ENCODE measurements at places on chromosomes 1 and 21. TPM values are rescaled to one million over a fixed set of nuclear protein-coding genes. Genes with fewer than 3 reads are reported as not detected.
A peak's percentile ranks its signal among the peaks of the same experiment; 100 is the strongest.

The KIAA0040 gene
- total RNA-seq: 22.1 TPM

The LDLRAP1 gene
- 8.5 TPM for total RNA-seq

- DNase-seq: no peak
These were observed 21.5 kb downstream of the CDC73 start for GRCh38 chr1:193143285-193143684.

DNA sequence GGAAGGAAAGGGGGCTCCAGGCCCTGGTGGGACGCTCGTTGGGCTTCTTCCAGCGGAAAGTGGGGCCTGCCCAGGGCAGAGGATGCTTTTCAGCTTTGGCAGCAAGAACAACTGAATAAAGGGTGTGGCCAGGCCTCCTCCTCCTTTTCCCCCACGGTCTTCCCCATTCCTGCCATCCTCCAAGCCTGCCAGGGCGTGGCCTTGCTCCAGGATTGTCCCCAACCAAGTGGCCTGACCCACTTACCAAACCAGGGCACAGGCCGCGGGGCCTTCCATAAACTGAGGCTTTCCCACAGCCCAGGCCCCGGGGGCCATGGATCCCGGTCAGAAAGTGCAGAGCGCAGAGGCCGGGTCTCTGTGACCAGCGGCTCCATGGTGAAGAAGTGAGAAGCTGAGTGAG lies 33.6 kb downstream of the CASZ1 start:
- no peak for DNase-seq

The TNFRSF18 gene
- total RNA-seq: 2.6 TPM

The AIM2 gene
- total RNA-seq: 0.55 TPM

- DNase-seq: no peak
These were observed 21.2 kb upstream of the TTC34 start for GRCh38 chr1:2822621-2823145.

- no peak for DNase-seq
These were observed 10.4 kb downstream of the CLEC20A start for GRCh38 chr1:178486100-178487069.

The DPM3 gene
- 36.1 TPM for total RNA-seq

The SNX7 gene
- 30.6 TPM for total RNA-seq

- DNase-seq: no peak
These were observed 478 bp downstream of the MAD2L2 start for GRCh38 chr1:11680270-11681070.

The C1orf35 gene
- 18.6 TPM for total RNA-seq

DNA sequence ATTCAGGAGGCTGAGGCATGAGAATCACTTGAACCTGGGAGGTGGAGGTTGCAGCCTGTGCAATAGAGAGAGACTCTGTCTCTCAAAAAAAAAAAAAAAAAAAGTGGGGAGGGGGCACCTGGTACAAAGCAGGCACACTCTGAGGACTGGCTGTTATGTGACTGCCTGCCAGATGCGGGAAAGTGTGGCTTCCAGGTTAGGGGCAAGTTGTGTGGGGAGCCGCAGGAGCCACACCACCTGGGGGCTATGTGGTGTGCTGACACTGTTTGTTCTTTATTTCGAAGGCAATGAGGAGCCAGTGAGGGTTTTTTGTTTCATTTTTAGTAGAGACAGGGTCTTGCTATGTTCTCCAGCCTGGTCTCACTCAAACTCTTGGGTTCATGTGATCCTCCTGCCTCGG lies 5.7 kb downstream of the THEMIS2 start:
- DNase-seq: no peak

The ZNF436 gene
- 88.8 TPM for total RNA-seq

GRCh38 chr1:77742011-77742555 lies 17.6 kb downstream of the USP33 start:
- DNase-seq: no peak

DNA sequence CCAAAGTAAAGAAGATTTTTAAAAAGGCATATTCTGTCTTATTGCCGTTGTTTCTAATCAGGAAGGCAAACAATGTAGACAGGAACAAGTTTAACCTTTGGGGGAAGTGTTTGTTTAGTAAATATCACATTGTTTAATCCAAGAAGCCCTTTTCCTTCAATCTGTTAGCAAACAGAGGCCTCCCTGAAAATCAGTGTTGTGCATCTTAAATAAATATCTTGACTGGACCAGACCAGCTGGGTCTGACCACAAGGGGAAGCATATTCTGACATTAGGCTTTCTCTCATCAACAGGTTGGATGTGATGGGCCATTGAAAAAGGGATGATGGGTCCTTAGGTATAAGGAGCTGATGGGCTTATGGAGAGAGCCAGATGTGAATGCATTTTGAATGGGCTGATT lies 81.8 kb upstream of the SGIP1 start:
- no peak for DNase-seq

- peak; percentile 25 for DNase-seq
These were observed 31.5 kb upstream of the CD1D start for GRCh38 chr1:158149175-158149574.

DNA sequence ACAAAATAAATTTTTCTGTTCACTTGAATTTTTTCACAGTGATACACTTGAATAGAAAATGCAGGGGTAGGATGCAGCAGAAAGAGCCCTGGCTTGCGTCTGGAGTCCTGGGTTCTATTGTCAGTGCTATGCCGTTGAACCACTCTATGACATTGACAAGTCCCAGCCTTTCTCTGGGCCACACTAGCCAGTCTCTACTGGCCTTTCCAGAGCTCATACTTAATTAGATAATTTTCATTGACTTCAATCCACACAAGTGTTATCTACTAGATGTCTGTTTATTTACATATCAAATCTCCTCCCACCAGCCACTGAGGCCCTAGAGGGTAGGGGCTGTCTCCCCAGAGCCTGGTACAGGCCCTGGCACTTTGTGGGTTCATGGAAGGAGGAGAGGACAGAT lies 15.5 kb upstream of the CELA3B start:
- DNase-seq: no peak

DNA sequence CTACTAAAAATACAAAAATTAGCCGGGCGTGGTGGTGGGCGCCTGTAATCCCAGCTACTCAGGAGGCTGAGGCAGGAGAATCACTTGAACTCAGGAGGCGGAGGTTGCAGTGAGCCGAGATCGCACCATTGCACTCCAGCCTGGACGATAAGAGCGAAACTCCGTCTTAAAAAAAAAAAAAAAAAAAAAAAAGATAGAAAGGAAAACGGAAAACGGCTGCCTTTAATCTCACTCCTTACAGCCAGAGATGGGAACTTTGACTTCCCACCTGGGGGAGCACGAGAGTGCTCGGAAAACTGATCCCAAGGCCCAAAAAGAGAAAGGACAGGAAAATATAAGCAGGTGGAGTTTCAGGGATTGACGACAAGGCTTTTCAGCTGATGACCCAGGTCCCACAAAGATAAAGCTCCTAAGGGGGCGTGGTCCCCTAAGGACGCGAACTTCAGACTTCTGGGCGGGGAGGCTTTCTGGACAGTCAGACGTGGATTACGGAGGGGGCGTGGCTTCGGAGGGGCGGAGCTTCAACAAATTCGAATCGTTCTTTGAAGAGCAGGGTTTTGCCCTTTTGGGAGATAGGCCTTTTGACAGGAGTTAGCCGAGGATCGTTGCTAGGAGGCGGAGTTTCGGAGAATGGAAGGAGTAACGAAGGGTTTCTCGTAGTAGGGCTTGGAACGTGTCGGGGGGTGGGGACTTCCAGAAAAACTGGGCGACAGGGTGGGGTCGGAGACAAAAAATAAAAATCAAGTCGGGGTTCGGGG lies 958 bp upstream of the CKS1B start:
- peak; percentile 98 for DNase-seq

DNA sequence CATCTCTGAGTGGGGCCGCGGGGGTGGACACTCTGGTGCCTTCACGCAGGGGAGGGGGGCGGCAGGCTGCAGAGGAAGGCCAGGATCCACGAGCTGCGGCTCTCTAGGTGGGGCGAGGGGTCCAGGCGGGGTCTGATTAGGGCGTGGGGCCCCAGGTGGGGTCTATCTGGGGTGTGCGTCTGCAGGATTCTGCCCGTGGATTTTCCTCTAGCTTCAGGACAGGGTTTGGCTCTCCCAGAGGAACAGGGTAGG lies 6.3 kb downstream of the JMJD4 start:
- DNase-seq: no peak

The SH2D1B gene
- total RNA-seq: not detected

The KCNQ4 gene
- total RNA-seq: not detected
